Putamen (tissue), 1 donor: ENCODE measurements at places on chromosomes 4 and X.

DNA sequence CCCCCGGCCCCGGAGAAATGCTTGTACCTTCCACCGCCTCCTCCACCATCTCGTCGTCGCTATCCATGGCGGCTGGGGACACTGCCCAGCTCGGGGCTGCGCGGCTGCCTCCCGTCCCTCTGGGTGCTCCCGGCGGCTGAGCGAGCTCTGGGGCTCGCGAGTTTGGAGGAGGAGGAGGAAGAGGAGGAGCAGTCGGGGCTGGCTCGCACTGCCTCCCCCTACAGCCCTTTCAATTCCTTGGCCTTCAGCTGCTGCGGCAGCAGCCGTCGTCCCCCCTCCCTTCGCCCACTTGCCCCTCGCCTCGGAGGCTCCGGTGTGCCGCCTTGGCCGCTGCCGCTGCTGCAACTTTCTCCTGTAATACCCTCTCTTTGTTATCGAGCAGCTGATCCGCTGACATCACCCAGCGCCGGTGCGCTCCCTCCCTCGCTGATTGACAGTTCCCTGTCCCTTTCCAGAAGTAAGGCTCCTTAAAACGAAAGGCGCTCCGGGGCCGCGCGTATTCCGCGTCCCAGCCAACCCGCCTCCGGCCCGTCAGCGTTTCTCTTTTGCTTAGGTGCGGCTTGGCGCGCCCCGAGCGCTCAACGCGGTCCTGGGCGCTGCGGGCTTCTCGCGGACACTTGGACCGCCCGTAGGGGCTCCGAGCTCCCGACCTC, at the start of gene SETD7:
TSS of gene SETD7 (minus strand) at position 149 of the 653 bp plus-strand sequence. CDS start at position 67, 82 bp downstream.
- peak; percentile 74 for DNase-seq

DNA sequence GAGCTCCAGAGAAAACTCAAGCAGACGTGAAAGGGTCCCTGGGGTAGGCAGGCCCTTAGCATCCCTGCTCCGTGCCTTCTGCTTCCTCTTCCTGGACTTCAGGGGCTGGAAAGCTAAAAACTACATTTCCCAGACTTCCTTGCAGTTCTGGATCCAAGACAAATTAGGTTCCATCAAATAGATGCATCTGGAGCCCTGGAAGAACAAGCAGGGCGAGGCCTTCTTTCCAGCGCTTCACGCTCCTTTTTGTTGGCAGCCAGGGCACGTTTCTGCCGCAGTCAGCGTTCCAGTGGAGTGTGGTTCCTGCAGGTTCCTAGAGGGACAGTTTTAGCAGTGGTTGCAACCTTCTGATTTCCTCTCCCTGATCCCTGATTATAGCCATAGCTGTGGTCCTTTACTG, 53.6 kb upstream of the MSX1 start:
- DNase-seq: no peak

- no peak for DNase-seq
These were observed 957 bp downstream of the TIMM17B start for GRCh38 chrX:48896611-48897011.

- DNase-seq: peak; percentile 63
These were observed 1.9 kb downstream of the UBE2D3 start for GRCh38 chr4:102825261-102826091.

DNA sequence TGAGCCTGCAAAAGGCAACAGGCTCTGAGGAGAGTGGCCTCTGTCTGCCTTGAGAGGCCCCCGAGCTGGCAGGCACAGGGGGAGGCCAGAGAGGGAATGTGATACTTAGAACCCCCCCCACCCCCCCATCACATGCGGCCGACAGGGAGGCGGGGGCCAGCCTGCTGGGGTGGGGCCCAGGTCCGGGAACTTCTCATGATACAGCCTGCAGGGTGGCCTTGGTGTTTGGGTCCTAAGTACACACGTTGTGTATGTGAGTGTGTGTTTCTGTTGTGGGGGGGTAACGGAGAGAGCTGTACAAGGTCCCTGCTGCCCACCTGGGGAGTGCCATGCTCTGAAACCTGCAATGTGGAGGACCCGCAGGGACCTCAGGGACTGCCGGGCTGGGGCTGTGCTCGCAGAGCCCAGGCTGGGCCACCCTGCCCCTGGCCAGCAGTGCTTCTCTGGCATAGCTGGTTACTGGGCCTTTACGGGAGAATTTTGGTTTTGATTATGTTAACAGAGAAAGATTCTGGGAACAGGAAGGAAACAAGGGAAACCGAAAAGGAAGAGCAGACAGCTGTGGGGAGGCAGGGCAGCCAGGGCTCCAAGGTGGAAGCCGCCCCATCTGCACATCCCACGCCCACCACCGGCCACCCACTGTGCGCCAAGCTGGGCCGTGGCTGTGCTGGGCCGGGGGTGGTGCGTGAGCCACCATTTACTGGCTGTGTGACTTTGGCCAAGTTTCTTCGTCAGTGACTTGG, 19.9 kb downstream of the SH3BP2 start:
- DNase-seq: no peak

GRCh38 chr4:85968945-85969819, 390.7 kb downstream of the MAPK10 start:
- DNase-seq: peak; percentile 36

- no peak for DNase-seq
These were observed 38.5 kb downstream of the TRMT44 start for GRCh38 chr4:8478801-8479744.

GRCh38 chr4:177492022-177492421, 49.8 kb upstream of the AGA start:
- no peak for DNase-seq

DNA sequence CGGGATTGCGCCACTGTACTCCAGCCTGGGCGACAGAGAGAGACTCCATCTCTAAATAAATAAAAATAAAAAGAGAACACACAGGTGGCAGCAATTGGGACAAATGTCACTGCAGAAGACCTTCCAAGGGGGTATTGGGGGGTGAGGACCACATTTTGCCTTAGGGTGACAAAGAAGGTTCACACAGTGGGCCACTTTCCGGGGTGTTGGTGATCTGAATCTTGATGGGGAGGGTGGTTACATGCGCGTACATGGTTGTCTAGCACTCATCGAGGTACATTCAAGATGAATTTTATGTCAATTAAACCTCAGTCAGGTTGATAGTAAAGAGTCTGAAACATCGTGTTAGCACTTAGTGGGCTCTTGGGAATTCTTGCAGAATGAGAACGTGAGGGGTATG, 20.5 kb upstream of the TMSB4X start:
- DNase-seq: no peak

DNA sequence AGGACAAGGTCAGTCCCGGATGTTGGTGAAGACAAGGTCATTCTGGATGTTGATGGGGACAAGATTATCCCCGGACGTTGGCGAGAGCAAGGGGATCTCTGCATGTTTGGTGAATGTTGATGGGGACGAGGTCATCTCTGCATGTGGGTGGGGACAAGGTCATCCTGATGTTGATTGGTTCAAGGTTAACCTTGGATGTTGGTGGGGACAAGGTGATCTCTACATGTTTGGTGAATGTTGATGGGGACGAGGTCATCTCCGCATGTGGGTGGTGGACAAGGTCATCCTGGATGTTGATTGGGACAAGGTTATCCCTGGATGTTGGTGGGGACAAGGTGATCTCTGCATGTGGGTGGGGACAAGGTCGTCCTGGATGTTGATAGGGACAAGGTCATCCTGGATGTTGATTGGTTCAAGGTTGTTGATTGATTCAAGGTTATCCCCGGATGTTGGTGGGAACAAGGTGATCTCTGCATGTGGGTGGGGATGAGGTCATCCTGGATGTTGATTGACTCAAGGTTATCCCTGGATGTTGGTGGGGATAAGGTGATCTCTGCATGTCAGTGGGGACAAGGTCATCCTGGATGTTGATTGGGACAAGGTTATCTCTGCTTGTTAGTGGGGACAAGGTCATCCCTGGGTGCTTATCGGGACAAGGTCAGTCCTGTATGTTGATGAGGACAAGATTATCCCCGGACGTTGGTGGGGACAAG, 28.8 kb upstream of the PLCXD1 start:
- no peak for DNase-seq

DNA sequence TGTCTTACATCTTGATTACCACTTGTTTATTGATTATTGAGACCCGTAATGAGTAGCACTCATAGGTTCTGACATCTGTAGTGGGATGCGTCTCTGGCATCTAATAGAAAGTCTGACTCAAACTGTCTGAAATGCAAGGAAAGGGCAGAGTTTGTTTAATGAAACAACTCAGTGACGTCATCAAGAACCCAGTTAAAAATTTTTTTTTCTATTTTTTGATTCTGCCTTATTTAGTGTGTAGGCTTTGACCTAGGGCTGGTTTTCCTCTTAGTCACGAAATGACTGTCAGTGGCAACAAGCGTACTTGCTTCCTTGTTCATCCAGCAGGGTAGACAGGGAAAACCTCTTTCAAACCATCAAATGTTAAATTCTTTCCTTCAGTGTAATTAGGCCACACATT, 3.1 kb upstream of the CDKL5 start:
- DNase-seq: no peak

DNA sequence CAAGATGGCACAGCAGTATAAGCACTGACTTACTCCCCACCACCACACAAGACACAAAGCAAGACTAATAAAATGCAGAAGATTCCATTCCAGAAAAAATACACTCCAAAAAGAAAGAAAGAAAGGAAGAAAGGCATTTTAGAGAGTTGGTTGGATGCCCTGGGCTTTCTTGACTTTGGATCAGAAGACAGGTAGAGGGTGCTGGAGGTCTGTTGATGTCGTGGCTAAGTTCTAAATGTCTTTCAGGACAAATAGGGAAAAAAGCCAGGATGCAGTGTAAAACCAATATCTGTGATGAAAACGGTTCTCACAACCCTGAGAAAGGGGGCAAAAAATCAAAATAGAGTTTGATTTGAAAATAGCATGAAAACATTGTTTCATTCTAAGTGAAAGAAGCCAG, 555.2 kb upstream of the PRKX start:
- DNase-seq: no peak

DNA sequence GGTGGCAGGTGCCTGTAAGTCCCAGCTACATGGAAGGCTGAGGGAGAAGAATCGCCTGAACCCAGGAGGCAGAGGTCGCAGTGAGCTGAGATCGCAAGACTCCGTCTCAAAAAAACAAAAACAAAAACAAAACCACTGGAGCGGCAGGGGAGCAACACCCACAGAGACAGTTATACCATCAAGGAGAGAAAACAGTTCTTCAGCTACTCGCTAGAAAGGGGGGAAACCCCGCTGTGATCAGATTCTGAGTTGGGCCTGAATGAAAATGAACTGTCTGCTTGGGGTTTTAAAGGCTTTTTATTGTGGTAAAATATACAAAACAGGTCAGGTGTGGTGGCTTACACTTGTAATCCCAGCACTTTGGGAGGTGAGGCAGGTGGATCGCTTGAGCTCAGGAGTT, 16.8 kb upstream of the IRAK1 start:
- no peak for DNase-seq

DNA sequence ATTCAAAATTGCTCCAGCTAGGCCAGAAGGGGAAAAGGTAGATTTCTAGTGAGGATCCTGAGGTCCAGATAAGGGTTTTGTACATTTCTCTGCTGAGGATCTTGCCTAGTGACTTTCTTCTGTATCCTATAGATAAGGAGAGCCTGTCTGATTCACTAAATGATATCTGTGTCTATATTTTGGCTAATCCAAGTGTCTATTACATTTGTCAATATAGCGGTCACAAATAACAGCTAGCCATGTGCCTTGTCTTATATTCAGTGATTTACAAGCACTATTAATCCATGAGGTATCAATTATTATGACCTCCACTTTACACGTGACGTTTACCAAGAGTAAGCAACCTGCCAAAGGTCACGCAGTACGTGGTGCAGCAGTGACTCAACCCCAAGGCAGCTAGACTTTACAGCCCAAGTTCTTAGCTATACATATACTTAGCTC, 41.6 kb downstream of the TMEM165 start:
- no peak for DNase-seq

- no peak for DNase-seq
These were observed 436.7 kb downstream of the MID1IP1 start for GRCh38 chrX:39238006-39238405.

DNA sequence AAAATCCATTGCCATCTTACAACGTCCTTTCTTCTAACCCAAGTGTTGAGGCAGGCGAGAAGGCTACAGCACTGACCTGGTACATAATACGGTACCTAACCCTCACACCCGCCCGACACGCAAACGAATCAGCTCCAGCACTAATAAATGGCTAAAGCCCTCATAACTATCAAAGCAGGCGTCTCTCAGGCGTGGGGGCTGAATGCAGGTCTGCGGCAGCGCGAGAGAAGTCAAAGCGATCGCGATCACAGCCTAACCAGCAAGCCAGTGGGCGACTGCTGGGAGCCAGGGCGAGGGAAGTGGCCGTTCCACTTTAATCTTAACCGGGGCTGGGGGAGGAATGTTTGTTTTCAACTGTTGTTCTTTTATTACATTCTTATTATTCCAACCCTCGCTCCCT, 1.5 kb downstream of the CDX4 start:
- DNase-seq: no peak

DNA sequence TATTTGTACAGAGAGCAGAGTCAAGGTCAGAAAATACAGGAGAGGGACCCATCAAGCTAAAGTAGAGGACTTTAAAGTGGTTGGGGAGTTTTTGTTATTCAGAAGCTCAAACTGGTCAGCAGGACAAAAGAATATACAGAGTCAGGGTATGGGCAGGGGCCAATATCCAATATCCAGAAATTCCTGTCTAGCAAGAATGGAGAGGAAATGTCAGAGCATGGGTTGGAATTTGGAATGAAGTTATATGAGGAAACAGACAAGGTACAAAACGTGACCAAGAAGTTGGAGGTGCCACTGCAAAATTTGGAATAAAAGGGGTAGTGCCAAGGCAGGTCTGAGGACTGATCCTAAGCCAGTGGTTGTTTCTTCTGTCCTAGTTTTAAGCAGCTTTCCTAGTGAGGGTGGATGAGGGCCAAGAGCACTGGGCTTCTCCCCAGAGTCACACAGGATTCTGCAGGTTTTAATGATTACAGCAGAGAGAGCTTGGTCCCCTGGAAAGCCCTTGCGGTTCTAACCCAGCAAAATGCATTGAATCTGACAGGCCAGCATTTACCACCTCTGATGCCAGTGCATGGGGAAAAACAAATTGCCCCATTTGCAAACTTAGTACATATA, 304.7 kb upstream of the FTHL17 start:
- peak; percentile 7 for DNase-seq

GRCh38 chr4:6926081-6926480, 16.5 kb downstream of the TBC1D14 start:
- no peak for DNase-seq

GRCh38 chrX:128759745-128760144, 707.5 kb upstream of the ACTRT1 start:
- DNase-seq: no peak
